ENCODE measurements at places on chromosomes 6 and 20.
A peak's percentile ranks its signal among the peaks of the same experiment; 100 is the strongest.

DNA sequence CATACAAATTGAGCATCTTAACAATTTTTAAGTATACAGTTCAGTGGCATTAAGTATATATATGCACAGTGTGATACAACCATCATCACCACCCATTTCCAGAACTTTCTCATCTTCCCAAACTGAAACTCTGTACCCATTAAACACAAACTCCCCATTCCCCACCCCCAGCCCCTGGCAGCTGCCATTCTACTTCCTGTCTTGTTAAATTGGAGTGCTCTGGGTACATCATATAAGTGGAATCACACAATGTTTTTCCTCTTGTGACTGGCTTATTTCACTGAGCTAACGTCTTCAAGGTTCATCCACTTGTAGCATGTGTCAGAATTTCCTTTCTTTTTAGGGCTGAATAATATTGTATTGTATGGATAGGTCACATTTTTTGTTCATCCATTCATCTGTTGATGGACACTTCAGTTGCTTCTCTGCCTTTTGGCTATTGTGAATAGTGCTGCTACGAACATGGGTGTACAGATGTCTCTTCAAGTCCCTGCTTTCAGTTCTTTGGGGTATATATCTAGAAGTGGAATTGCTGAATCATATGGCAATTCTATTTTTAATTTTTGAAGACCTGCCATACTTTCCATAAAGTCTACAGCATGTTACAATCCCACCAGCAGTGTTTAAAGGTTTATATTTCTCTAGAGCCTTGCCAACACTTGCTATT, 19.6 kb upstream of the RREB1 start:
- no peak for DNase-seq

DNA sequence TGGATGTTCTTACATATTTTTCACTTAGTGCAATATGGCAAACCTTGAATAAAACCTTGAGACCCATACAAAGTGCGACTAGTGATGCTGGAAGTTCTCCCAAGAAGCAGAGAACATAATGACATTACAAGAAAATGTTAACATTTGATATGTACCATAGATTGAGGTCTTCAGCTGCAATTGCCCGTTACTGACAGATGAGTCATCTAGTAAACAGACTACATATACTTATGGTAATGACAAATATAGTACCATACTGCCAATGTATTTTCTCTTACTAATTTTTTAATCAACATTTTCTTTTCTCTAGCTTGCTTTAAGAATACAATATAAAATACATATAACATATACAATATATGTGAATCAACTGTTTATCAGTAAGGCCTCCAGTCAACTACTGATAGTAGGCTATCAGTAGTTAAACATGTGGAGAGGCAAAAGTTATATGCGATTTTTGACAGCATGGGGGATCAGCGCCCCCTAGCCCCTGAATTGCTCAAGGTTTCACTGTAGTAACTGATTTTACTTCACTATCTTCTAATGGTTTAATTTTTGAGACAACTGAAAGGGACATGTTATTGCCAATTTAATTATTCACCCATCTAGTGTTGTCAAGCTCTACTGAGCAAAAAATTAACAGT, 166.7 kb upstream of the ADGRB3 start:
- DNase-seq = no peak

DNA sequence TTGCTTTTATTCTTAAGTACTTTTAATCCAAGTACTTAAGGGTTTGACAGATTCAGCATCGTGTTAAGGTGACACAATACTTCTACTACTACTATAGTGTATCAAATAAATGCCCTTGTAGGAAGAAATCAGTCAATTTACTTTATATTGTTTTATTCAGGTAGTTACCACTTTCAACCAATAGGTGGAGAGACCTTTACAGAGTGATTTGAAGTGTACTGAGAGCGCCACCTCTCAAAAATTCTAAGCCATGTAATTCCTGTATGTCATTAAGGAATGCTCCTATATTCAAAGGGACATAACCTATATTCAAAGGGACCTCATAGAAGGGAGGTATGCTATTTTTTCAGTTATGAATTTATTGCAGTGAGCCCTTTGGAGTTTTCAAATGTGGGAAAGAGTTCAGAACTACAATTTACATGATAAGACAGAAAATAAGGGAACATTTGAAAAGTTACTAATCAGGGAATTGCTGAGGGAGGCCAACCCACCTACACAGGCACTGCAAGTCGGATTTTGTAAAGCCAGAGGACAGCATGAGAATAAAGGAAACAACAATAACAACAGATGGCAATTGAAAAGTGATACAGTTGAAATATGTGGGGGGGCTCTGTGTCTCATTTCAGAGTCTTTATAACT, 955.6 kb downstream of the TBC1D32 start:
- peak; percentile 24 for DNase-seq

DNA sequence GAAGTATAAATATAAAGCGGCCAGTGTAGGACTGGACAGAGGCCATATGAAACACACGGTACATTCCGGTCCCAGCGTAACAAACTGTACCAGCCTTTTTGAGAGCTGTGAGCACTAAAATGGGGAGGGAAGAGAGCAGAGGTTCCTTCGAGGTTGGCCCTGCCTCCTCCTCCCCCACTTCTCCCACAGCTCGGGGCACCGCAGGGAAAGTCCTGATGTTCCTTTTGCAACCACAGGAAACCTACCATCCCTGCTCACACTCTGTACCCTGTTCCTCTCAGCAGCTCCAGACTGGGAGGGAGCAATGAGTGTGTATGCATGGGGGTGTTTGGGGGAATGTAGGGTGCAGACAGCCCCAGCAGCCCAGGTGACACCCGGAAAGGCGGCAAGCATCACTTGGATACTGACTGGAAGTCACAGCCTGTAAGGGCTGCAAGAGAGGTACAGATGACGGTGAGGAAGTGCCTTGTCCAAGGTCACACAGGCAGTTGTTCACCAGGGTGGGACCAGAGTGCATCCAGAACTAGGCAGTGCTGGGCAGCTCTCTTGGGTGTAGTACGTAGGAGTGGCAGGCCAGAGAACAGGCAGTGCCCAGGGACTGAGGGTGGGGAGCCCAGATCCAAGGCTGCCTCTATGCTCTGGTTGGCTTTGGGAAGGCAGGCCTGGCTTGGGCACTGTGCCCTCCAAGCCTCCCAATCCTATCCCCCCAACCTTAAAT, 11.0 kb upstream of the ARMC12 start:
- no peak for DNase-seq

DNA sequence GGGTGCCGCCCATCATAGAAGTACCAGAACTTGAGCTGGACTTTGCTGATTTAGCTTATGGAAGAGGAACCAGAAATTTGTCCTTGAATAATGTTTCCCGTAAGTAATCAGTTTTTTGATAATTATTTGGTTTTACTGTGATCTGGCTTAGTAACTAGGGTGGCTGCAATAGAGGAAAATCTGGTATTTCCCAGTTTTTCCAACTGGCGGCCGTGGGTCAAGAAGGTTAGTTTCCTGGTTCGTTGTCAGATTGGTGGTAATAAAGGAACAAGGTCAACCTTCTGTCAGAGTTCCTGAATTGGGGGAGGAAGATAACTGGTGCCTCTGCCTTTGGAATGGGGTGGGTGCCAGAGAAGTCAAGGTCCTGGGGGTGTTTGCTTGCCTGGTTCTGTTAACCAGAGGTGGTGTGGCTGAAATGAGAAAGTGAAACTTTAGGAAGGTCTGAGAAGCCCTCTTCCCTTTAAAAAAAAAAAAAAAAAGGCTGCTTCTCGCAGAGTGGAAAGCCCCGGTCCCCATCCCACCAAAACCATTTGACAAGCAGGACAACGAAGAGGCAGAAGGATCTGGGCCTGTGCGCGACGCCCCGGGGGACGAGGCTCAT, at the start of gene CALHM6:
CALHM6 (plus strand) TSS at position 45 of the 601 bp plus-strand sequence; CDS start at position 600, 555 bp downstream.
- no peak for DNase-seq

DNA sequence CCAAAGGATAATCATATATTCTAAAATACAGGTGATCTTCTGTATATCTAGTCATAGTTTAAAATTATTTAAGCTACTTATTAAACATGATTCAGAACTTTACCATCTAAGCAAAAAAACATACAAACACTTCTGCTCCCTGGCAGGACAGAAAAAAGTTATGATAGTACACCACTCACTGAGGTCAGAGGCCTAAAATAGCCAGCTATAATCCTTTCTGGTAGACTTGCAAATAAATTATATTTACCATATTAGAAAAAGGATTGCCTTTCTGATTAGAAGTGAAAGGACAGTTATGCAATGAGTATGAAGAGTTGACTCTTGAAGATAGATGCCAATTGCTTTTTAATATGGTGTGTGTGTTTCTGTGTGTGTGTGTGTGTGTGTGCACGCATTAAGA, 207.4 kb downstream of the BMP2 start:
- DNase-seq = no peak

GRCh38 chr6:142297996-142298753, 3.6 kb upstream of the ADGRG6 start:
- DNase-seq = peak; percentile 67

DNA sequence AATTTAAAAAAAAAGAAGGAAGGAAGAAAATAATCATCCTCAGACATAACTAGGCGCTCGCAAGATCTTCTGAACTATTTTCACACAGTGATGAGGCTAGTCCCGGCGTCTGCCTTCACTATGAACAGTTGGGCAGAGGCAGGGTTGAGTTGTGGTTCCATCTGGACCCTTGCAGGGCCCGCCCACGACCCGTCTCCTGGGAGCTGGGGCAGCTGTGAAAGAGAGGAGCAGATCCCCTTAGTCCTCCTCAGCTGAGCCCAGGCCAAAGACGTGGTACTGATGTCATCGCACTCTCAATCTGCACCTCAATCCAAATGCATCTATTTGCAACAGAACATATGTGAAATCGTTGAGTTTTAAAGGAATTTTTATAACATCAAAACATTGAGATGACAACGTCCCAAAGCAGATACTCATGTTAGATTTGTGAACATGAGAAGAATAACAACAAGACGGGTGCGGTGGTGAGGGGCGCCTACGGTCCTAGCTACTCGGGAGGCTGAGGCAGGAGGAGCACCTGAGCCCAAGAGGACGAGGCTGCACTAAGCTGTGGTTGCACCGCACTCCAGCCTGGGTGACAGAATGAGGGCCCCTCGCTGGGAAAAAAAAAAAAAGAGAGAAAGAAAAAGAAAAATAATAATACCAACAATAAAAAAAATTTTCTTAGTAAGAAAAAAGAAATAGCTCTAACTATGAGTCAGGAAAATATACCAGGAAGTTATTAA, 15.3 kb downstream of the TCFL5 start:
- DNase-seq = no peak

GRCh38 chr20:35394271-35394670, 17.5 kb downstream of the UQCC1 start:
- DNase-seq = no peak

DNA sequence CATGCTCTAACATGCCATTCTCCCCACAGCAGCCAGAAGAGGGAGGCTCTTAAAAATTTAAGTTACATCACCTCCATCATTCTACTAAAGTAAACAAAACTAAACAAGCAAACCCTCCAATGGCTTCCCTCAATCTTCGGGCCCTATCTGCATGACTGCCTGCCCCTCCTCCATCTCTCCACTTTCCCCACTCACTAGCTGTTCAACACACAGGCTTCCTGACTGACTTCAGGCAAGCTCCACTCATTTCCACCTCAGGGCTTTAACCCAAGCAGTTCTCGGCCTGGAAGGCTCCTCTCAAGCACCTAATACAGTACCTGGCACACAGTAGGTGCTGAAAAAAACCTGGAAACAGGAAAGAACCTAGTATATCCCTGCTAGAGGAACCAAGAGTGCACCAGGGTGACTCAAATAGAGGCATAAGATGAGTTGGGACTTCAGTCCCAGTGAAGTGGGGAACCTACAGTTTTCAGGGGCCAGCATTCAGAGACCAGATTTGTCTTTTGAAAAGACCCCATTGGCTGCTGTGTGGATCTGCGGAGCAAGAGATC, 2.8 kb downstream of the AHCY start:
- no peak for DNase-seq

- DNase-seq = no peak
Measured at GRCh38 chr6:1420382-1420781, 31.0 kb downstream of the FOXF2 start.

GRCh38 chr6:46772762-46773161, 20.4 kb upstream of the MEP1A start:
- no peak for DNase-seq

- no peak for DNase-seq
Measured at GRCh38 chr6:14086701-14087100, 30.9 kb upstream of the CD83 start.

DNA sequence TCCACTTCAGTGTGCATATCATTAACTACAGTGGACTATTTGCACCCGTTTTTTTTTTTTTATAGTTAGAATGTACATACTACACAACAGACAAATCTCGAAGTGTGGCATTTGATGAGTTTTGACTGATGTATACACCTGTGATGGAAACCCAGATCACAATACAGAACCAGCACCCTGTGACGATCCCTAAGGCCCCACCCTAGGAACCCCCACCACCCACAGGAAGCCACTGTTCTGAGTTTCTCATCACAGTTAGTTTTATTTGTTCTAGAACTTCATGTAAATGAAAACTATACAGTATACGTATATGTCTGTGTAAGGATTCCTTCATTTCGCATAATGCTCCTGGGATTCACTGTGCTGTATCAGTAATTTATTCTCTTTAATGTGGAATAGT, 102.8 kb downstream of the IRF4 start:
- no peak for DNase-seq

DNA sequence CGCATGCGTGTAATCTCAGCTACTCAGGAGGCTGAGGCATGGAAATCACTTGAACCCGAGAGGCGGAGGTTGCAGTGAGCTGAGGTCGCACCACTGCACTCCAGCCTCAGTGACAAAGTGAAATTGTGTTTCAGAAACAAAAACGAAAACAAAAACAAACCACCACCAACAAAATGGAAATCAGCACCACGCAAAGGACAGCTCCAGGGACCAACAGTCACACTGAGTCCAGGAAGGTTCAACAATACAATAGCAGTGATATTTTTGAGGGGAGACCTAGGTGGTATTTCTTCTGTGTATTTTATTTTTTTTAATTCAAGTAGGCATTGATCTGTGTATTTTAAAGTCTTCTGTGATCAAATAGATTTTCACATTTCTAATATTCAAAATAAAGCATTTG, 9.8 kb downstream of the HLA-F start:
- DNase-seq = no peak

- no peak for DNase-seq
Measured at GRCh38 chr6:109793021-109793420, 101.9 kb downstream of the FIG4 start.

All from fibroblast of the aortic adventitia (primary cell).